Endothelial cell (in vitro differentiated cells): ENCODE measurements at places on chromosomes 6 and 20. TPM values are rescaled to one million over a fixed set of nuclear protein-coding genes. Genes with fewer than 3 reads are reported as not detected.
A peak's percentile ranks its signal among the peaks of the same experiment; 100 is the strongest.

DNA sequence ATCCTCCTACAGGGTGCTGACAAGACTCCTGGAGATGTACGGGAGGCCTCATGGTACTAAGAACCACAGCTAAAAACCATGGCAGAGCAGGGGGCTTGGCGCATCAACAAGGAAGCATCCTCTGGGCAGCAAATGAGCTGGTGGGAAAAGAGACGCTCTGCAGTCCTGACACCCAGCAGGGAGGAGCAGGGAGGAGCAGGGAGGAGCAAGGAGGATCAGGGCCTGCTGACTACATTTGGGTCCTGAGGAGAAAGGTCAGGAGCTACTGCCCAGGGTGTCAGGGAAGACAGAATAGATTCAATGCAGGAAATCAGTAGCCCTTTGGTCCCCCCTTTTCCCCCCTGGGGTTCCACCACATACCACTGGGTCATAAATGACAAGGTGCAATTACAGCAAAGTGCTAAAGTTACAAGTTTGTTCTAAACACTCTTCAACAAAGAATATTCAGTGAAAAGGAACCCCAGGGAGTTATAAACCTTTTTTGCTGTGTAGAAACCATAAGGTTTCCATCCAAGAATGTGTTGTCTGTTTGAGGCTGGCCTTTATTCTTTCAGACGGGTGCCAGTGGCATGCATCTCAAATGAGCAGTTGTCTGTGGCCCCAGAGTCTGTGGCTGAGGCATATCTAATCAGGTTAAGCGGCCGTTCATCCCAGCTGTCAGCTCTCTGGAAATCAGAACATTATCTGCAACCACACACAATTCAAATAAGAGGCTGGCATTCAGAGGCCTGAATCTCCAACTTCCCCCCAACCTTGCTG, 325.0 kb downstream of the CDC5L start:
- no peak for DNase-seq
- no peaks in the 10 kb centered on the region for H3K36me3 ChIP-seq
- H3K4me1 ChIP-seq: no peaks in the 10 kb centered on the region
- no peak overlapping the region for H3K4me3 ChIP-seq
- H3K27me3 ChIP-seq: peaks cover 4% of the 10 kb centered on the region
- no peak overlapping the region for H3K27ac ChIP-seq

DNA sequence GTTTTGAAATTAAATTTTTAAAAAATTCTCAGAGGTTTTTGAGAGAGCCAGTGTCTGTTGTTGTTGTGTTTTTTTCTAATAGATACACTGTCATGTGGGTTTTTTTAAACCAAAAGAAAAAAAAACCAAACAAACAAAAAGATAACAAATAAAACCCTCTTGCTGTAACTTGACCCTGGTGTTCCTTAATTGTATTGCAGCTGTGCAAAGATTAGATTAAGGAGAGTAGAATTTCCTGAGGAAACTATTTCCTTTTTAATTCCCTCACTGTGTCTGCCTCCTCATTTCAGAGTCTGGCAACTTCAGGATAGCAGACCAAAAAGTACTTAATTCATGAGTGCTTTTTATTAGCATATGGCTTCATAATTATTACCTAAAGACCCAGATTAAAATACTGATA, 281.9 kb downstream of the EPM2A start:
- H3K27me3 ChIP-seq: peaks cover 1% of the 10 kb centered on the region
- H3K36me3 ChIP-seq: no peaks in the 10 kb centered on the region
- no peak overlapping the region for H3K4me3 ChIP-seq
- no peak for DNase-seq
- peak overlapping the region; percentile 48 for H3K27ac ChIP-seq
- H3K4me1 ChIP-seq: peaks cover 9% of the 10 kb centered on the region

DNA sequence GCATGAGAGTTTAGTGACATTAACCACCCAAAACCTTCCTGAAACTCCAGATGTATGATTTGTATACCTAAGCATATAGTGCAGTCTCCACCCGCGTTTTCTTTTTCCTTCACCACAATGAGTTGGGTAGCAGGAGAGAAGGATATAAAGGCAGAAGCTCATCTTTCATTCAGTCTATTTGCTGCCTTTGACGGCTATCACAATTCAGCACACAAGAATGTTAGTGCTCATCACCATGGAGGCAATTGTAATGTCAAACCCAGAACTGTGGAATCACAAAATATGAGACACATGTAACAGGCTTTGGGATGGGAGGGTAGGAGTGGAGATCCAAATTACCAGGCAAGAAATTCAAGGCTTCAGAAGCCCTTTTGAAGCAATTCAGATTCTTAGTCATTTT, 17.6 kb downstream of the ZHX3 start:
- no peak for DNase-seq
- peak overlapping the region; percentile 17 for H3K27ac ChIP-seq
- H3K36me3 ChIP-seq: no peaks in the 10 kb centered on the region
- H3K4me1 ChIP-seq: peaks cover 7% of the 10 kb centered on the region
- H3K27me3 ChIP-seq: no peaks in the 10 kb centered on the region

DNA sequence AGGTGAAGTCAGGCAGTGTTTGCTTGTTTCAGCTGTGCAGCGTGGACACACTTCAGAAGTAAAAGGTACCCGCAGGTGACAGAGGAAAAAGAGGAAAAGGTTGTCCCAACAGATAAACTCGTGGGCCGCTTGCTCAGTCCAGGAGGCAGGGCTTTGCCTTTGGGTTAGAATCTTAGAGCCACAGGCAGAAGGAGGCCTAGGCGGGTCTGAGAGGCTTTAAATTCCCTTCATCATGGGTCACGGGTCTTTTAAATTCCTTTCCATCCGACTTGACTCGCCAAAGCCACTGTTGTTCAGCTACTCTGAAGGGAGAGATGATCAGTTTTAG, 48.2 kb downstream of the AGPAT4 start:
- peaks cover 31% of the 10 kb centered on the region for H3K4me1 ChIP-seq
- no peak for DNase-seq
- H3K27ac ChIP-seq: no peak overlapping the region
- H3K27me3 ChIP-seq: peaks cover 1% of the 10 kb centered on the region
- no peak overlapping the region for H3K4me3 ChIP-seq
- H3K36me3 ChIP-seq: peaks cover 28% of the 10 kb centered on the region

GRCh38 chr20:5065879-5066383, 53.8 kb downstream of the PCNA start:
- no peak for DNase-seq
- H3K36me3 ChIP-seq: peaks cover 6% of the 10 kb centered on the region
- H3K27me3 ChIP-seq: no peaks in the 10 kb centered on the region

GRCh38 chr20:7362601-7363000, 577.7 kb downstream of the HAO1 start:
- H3K4me1 ChIP-seq: no peaks in the 10 kb centered on the region
- H3K36me3 ChIP-seq: no peaks in the 10 kb centered on the region
- H3K27me3 ChIP-seq: no peaks in the 10 kb centered on the region
- DNase-seq: no peak
- H3K4me3 ChIP-seq: no peak overlapping the region

GRCh38 chr6:36844232-36845170, 5.3 kb upstream of the CPNE5 start:
- no peak for DNase-seq
- peaks cover 9% of the 10 kb centered on the region for H3K27me3 ChIP-seq
- H3K4me1 ChIP-seq: peaks cover 39% of the 10 kb centered on the region
- peaks cover 4% of the 10 kb centered on the region for H3K36me3 ChIP-seq

DNA sequence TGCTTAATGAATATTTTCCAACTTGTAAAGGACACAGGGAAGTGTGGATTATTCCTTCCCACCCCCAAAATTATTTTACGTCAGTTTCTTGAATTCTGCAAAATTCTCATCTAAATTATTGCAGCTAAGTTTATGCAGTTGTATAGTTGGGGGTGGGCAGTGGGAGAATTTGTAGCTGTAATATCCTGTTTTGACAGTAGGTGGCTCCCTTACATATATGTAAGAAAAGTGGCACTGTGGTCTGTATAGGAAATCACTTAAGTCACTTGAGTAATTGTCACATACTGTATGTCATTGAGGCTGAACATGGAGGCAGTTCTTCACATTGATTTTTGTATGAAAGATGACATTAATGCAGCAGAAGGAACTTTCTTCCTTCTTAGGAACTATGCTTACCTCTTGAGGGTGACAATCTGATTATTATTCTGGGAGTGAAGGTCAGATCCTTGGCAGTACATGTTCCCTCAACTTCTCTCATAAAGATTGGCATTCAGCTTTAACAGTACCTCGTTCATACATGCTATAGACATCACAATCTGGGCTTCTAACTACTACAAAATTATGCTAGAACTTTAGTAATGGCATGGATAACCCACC, 14.6 kb upstream of the CFAP206 start:
- peak; percentile 16 for DNase-seq
- peaks cover 4% of the 10 kb centered on the region for H3K4me1 ChIP-seq
- no peaks in the 10 kb centered on the region for H3K27me3 ChIP-seq
- no peak overlapping the region for H3K4me3 ChIP-seq
- H3K27ac ChIP-seq: no peak overlapping the region

GRCh38 chr6:62976566-62976965, 234.7 kb upstream of the FKBP1C start:
- no peaks in the 10 kb centered on the region for H3K4me1 ChIP-seq
- no peak overlapping the region for H3K4me3 ChIP-seq
- no peak for DNase-seq
- H3K27ac ChIP-seq: no peak overlapping the region
- H3K27me3 ChIP-seq: no peaks in the 10 kb centered on the region
- no peaks in the 10 kb centered on the region for H3K36me3 ChIP-seq

GRCh38 chr6:10384610-10385523, 30.0 kb downstream of the TFAP2A start:
- no peak overlapping the region for H3K4me3 ChIP-seq
- H3K27me3 ChIP-seq: peaks cover 36% of the 10 kb centered on the region
- peaks cover 17% of the 10 kb centered on the region for H3K4me1 ChIP-seq
- no peak for DNase-seq
- peak overlapping the region; percentile 1 for H3K27ac ChIP-seq

- no peak overlapping the region for H3K4me3 ChIP-seq
- no peak overlapping the region for H3K27ac ChIP-seq
These were observed 104.0 kb downstream of the CD2AP start for GRCh38 chr6:47581591-47581990.

GRCh38 chr20:48278961-48279481, 493.7 kb upstream of the SULF2 start:
- H3K36me3 ChIP-seq: no peaks in the 10 kb centered on the region
- H3K4me1 ChIP-seq: peaks cover 54% of the 10 kb centered on the region
- no peak overlapping the region for H3K4me3 ChIP-seq
- peaks cover 5% of the 10 kb centered on the region for H3K27me3 ChIP-seq

DNA sequence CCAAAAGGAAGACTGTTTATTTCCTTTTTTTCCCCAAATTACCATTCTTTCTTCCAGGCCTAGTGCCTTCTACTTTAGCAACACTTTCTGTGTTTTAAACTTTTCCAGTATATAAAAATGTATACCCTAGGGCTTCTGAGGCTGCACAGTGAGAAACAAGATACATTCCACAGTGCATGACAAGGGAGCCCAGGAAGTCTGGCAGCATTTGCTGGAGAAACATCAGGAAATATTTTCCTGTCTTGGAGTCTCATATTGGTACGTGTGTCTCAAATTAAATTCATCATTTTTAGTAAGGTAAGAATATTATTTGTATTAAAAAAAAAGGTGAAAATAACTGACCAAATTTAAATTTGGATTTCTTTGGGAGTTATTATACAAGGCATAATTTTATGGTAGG, 662.6 kb downstream of the RFPL4B start:
- peaks cover 13% of the 10 kb centered on the region for H3K4me1 ChIP-seq
- H3K27me3 ChIP-seq: no peaks in the 10 kb centered on the region
- no peak overlapping the region for H3K27ac ChIP-seq
- no peak overlapping the region for H3K4me3 ChIP-seq

- no peak overlapping the region for H3K27ac ChIP-seq
- no peaks in the 10 kb centered on the region for H3K4me1 ChIP-seq
- H3K36me3 ChIP-seq: no peaks in the 10 kb centered on the region
- no peak overlapping the region for H3K4me3 ChIP-seq
- DNase-seq: no peak
These were observed 118.8 kb upstream of the MAFB start for GRCh38 chr20:40807821-40808170.

GRCh38 chr20:45039475-45039820, 61.5 kb downstream of the KCNS1 start:
- no peak for DNase-seq
- no peaks in the 10 kb centered on the region for H3K27me3 ChIP-seq
- H3K4me3 ChIP-seq: no peak overlapping the region

DNA sequence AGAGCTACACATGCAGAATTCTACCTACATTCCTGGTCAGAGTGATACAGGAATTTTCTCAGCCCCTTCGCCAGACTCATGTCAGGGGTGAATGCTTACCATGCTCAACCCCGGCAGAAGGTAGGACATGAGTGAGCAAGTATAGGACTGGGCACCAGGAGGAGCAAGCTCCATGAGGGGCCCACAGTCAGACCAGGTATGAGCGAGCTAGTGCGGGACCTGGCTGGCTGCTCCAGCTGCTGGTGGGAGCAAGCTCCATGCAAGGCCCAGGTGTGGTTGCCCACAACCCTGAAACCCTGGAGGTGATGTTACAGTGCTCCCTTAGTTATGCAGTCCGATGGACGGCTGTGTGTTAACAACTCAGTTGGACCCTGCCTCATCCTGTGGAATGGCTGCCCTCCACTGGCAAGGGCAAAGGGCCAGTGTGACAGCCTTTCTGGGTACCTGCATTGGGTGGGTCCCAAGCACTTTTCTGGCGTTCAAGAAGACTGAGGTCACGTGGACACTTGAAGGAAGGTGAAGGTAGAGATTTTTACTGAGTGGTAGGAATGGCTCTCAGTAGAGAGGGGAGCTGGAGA, 503.5 kb upstream of the CITED2 start:
- no peaks in the 10 kb centered on the region for H3K36me3 ChIP-seq
- H3K4me1 ChIP-seq: peaks cover 14% of the 10 kb centered on the region
- DNase-seq: no peak
- no peak overlapping the region for H3K27ac ChIP-seq
- no peak overlapping the region for H3K4me3 ChIP-seq

DNA sequence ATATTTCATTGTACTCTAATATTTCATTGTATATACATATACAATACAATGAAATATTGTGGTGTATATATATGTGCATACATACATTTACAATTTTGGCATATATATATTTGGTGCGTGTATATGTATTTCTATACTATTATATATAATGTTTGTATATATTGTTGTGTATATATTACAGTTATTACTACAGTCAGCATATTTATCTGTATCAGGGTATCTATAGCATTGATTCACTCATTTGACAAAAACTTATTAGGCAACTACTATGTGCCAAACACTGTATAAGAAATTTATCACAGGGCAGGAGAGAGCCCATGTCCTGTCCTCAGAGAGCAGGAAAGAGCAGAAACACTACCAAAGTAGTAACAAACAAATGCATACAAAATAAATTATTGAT, 910.6 kb downstream of the QKI start:
- no peak overlapping the region for H3K4me3 ChIP-seq
- no peak for DNase-seq
- no peak overlapping the region for H3K27ac ChIP-seq
- no peaks in the 10 kb centered on the region for H3K27me3 ChIP-seq
- H3K36me3 ChIP-seq: no peaks in the 10 kb centered on the region
- H3K4me1 ChIP-seq: no peaks in the 10 kb centered on the region

- H3K4me3 ChIP-seq: no peak overlapping the region
- H3K27ac ChIP-seq: no peak overlapping the region
- H3K27me3 ChIP-seq: no peaks in the 10 kb centered on the region
- no peaks in the 10 kb centered on the region for H3K4me1 ChIP-seq
- DNase-seq: no peak
These were observed 109.0 kb downstream of the GJA10 start for GRCh38 chr6:90003069-90003795.

Gene OR12D2
- total RNA-seq: not detected

Gene HUS1B
- 0.72 TPM for total RNA-seq

Gene BLOC1S5
- total RNA-seq: 13.2 TPM

Gene SUMO4
- 4.8 TPM for total RNA-seq

Gene EBF4
- 5.9 TPM for total RNA-seq

Gene DZANK1
- total RNA-seq: 4.2 TPM

Gene COX4I2
- not detected for total RNA-seq

Gene SEL1L2
- total RNA-seq: not detected

Gene CEP162
- 14.3 TPM for total RNA-seq
